ENCODE measurements at places on chromosomes 7 and 10.

DNA sequence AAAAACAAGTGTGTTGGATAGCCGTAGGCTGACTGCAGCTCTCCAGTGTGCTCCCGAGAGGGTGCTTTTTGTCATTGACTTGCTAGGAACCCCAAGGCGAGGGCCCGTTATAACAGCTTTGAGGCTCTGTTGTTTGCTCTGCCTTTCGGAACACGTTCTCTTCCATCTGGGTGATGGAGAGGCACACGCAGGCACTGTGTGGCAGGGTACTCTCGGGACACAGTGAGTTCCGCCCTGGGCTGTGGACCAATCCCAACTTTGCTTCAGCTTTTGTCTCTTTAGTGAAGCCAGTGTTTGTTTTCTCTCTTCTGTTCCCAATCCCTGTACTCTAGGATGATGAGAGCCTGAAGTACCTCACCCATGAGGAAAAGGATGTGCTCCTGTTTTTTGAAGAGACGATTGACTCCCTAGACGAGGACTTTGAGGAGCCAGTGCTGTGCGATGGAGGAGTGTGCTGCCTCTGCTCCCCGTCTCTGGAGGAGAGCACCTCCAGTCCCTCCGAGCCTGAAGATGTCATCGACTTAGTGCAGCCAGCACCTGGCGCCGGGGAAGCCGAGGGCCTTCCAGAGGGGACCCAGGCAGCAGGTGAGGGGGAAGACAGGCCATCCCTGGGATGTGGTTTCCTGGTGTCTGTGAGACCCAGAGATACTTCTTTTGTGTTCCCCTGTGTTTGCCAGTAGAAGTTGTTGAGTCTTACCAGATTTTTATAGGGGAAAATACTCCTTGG is 43.2 kb downstream of the PROSER2 start:
- no peak for DNase-seq

GRCh38 chr10:24882047-24882698 is 70.2 kb downstream of the PRTFDC1 start:
- peak; percentile 20 for DNase-seq

- no peak for DNase-seq
Observed at GRCh38 chr10:72477463-72477862, 122.7 kb upstream of the DNAJB12 start.

DNA sequence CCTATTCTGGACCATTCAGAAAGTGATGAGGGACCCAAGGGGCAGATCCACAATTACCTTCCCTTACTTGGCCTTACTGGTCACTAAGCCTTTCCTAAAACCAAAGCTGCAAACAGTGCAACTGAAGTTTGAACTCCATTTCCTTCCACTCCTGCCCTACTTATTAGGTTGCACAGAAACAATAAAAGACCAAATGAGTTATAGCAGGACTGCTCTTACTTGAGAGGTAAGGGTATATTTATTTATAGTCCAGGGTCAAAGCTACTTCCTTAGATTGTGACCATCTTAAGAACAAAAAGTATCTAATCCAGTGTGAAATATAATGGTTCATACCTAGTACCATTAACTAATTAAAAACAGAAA is 27.0 kb downstream of the CDK6 start:
- DNase-seq = no peak

GRCh38 chr10:45495438-45496152 is 121.6 kb downstream of the ALOX5 start:
- DNase-seq = no peak

GRCh38 chr10:19588608-19589007 is 227.6 kb upstream of the PLXDC2 start:
- DNase-seq = no peak

GRCh38 chr7:27576360-27576944 is 86.2 kb downstream of the HIBADH start:
- no peak for DNase-seq

DNA sequence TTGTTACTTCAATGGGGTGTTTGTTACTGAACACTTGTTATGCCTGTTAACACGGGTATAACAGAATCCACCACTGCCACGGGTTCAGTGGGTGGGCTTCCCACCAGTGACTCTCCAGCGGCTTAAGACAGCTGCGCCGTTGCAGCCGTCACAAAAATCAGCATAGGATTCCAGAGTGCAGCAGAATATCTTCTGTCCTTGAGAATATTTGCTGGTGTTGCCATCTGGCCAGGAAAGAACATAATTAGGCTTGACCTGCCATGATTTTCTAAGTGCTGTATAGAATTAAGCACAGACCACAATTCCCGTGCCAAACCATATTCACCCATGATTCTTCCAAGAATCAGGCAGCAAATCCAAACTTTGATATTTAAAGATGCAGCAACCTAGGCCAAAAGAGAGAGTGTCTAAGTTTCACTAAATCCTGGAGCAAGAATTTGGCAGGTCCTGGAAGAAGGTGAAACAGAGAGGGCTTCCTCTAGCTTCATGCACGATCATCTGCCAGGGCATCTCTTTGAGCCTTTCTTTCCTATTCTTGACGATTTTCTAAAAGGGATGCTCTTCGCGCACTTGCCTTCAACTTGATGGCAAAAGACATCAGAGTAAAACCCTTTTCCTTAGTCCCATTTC is 95.0 kb downstream of the FRMD4A start:
- DNase-seq = no peak

DNA sequence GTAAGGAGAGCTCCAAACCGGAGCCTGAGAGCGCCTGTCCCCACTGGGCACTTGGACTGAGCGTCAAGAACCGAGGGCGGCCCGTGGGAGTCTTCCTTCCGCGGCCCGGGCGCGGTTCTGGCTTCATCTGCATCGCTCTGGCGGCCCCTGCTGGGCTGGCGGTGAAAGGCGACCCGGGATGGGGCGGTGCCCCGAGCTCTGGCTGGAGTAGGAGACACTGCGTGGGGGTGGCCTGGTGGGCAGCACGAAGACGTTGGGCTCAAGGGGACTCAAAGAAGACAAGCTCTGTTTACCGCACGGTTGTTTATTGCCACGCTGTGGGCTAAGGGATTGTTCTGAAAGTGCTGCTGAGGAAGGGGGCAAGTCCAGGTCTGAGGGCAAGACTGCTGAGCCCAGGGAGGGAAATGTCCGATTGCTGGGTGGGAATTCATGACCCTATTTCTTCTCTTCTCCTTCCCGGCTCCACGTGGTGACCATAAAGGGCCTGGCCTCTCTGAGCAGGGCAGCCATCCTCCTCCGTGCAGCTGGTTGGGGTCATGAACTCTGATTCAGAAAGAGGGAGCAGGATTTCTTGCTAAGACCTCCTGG is 29.8 kb downstream of the PLAU start:
- peak; percentile 79 for DNase-seq

- DNase-seq = no peak
Observed at GRCh38 chr10:59265141-59265540, 88.7 kb downstream of the PHYHIPL start.

GRCh38 chr10:29202386-29202940 is 86.4 kb upstream of the LYZL1 start:
- DNase-seq = no peak

Data from activated T-cell treated with anti-CD3 and anti-CD28 coated beads for 1 hour (primary cell).